ENCODE measurements at places on chromosomes 16 and 17.

GRCh38 chr16:70737377-70738082 lies 51.7 kb upstream of the MTSS2 start:
- peak; percentile 43 for DNase-seq

- DNase-seq = no peak
Measured at GRCh38 chr16:19605701-19606100, 50.2 kb downstream of the VPS35L start.

DNA sequence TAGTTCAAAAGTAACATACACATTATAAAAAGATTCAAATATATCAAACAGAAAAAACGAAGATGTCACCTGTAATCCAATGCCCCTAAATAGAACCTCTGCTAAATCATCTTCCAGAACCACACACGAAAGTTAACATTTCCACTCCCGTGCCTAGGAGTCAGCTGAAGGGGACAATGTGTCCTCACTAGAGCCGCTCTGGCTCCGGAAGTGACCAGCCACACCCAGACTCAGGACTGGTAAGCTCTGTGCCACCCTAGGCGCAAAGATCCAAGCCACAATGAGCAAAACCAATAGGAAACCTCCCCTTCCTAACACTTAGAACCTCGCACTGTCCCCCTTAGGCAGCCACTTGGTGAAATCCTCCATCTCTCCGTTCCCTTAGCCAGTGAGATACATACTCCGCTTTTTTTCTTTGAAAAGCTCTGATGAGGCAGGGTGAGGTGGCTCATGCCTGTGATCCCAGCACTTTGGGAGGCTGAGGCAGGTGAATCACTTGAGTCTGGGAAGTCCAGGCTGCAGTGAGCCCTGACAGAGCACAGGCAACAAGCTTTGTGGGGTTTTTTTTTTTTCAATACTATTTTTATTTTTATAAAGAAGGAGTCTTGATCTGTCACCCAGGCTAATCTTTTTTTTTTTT lies 11.8 kb downstream of the CTRB1 start:
- DNase-seq = no peak

GRCh38 chr17:78429618-78429995 lies 51.2 kb downstream of the PGS1 start:
- DNase-seq = no peak

GRCh38 chr17:27247071-27247957 lies 46.6 kb upstream of the WSB1 start:
- no peak for DNase-seq

GRCh38 chr17:14351493-14351892 lies 50.6 kb downstream of the HS3ST3B1 start:
- DNase-seq = no peak

GRCh38 chr17:12053552-12053951 lies 32.9 kb downstream of the MAP2K4 start:
- DNase-seq = no peak

GRCh38 chr17:66928949-66929348 lies 35.6 kb upstream of the CACNG4 start:
- DNase-seq = no peak

DNA sequence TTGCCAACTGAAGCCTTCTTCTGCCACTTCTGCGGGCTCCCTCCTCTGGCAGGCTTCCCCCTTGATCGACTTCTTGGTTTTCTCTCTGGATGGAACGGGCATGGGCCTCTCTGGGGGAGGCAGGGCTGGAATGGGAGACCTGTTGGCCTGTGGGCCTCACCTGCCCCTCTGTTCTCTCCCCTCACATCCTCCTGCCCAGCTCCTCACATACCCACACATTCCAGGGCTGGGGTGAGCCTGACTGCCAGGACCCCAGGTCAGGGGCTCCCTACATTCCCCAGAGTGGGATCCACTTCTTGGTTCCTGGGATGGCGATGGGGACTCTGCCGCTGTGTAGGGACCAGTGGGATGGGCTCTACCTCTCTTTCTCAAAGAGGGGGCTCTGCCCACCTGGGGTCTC lies 6.5 kb upstream of the LASP1NB start:
- DNase-seq = no peak

DNA sequence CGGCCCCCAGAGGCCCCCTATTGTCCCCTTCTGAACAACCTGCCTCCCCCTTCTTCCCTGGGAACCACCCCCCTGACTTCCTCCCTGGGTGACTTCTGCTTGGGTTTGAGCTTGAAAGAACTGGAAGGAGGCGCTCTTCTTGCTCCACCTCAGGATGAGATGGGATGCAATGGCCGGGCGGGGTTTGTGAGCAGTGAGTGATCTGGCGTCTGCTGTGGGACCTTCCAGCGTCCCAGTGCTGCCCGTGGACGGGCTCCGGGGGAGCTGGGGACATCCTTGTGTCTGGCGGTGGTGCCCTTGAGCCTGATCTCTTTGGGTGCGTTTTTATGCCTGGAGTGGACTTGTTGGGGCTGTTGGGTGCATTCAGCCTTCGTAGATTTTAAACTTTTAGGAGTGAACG lies 11.6 kb downstream of the MGRN1 start:
- no peak for DNase-seq

- DNase-seq = peak; percentile 97
Measured at GRCh38 chr17:7583253-7584109, at the start of gene MPDU1. MPDU1 (plus strand) TSS chr17:7583852; CDS start chr17:7583863, 11 bp downstream.

- no peak for DNase-seq
Measured at GRCh38 chr16:89412811-89413210, 77.5 kb downstream of the ANKRD11 start.

GRCh38 chr16:51573191-51573590 lies 422.1 kb upstream of the SALL1 start:
- no peak for DNase-seq

DNA sequence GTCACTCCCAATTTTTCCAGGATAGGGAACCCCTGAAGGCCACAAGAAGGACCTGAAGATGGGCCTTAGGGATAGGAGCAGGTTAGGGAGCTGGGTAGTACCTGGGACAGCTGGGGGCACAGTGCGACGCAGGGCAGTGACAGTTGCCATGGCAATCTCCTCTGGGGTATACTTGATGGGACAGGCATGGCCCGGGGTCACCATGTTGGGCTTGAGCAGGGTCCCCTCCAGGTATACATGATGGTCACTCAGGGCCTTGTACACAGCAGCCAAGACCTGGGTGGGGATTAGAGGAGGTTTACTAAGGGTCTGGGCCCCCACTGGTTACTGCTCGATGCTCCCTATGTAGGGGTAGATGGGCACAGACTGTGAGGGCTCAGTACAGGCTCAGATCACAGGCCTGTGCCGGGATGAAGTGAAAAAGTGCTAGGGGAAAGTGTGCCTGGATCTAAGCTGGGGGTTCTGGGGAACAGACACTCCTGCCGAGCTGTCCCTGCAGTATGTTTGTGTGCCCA lies 2.7 kb downstream of the ALDOC start:
- no peak for DNase-seq
